ENCODE measurements at places on chromosomes 1 and 21.

DNA sequence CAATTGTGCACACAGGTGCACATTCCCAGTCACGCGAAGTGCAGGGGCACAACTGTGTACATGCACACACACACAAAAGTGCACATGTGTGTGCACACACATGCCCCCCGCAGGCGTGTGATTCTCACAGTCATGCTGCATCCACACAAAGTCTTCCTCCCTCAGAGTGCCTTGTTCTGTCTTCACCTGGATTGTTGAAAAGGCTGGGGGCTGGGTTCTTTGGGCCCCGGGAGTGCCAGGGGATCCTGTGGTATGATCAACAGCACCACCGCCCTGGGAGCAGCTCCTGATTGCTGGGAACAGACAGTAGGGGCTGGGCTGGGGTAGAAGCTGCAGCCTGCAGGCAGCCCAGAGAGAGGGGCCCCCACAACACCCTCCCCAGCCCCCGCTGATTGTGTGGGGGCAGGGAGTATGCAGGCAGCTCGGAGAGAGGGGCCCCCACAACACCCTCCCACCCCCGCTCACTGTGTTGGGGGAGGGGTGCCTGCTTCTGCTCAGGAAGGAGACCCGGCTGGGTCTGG, 3.4 kb downstream of the COL18A1 start:
- no peak for DNase-seq

DNA sequence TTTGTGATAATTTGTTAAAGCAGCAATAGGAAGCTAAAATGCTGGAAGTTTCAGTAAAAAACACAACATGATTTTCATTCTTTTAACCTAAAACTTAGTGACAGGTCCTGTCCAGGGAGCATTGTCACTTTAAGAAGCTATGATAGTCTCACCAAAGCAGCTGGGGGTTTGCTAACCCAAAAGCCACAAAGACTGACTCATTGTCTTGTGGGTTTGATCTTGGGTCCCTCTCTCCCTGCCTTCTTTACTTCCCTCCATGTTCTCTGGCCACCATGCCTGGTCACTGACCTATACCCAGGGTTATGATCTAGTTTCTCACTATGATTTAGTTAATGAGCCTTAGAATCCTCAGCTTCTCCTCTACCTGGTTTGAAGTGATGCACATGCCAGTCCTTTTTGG, 213.5 kb upstream of the PTGFR start:
- no peak for DNase-seq

DNA sequence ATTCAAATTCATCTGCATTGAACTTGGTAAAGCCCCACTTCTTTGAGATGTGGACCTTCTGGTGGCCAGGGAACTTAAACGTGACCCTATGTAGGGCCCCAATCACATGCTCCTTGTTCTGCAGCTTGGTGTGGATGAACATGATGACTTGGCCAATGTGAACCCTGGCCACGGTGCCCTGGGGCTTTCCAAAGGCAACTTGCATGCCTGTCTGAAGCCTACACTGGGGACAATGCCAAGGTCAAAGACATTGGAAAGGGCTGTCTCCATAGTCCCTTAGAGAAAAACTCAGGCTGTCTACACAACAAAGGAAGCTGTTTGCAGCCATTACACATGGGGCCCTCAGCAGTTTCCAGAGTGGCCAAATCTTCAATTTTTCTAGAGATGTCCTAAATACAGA, 8.9 kb upstream of the VPS13D start:
- no peak for DNase-seq

DNA sequence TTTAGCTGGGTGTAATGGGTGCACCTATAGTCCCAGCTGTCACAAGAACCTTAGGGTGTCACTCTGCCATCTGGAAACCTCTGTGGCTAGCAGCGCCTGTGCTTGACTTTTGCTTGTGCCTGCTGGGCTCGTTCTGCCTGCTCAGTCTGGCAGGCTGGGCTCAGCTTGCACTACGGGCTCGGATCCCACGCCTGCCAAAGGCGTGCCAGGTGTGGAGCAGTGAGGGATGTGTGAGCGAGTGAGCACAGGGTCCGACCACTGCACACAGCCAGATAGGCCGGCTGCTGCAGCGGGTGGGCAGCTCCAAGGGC, 2.8 kb upstream of the LSM10 start:
- DNase-seq, result no peak

DNA sequence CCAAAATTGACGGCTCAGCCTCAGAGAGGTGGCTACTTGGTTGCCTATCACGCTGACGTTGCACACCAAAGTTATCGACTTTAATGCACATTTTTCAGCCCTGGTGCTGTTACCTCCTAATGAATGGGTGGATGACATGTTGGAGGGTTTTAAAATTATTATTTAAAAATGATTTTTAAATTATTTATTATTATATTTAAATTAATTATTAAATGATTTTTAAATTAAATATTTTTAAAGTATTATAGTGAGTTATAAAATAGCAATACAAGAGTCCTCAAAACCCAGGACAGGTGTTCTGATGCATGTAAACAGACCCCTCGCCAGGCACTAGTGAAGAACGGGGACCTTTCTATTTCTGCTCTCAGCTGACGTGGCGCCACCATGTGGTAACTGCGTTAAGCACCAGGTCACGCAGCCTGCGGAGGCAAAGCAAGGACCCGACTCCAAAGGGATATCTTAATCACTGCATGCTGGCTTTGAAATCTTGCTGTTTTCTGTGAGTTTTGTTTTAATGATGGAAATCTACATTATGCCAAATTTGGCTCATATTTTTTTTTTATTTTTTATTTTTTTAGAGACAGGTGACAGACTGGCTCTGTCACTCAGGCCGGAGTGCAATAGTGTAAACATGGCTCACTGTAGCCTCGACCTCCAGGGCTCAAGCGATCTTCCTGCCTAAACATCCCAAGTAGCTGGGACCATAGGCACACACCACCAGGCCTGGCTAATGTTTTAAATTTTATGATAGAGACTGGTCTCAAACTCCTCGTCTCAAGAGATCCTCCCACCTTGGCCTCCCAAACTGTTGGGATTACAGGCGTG, 22.6 kb downstream of the CASP9 start:
- peak; percentile 48 for DNase-seq

DNA sequence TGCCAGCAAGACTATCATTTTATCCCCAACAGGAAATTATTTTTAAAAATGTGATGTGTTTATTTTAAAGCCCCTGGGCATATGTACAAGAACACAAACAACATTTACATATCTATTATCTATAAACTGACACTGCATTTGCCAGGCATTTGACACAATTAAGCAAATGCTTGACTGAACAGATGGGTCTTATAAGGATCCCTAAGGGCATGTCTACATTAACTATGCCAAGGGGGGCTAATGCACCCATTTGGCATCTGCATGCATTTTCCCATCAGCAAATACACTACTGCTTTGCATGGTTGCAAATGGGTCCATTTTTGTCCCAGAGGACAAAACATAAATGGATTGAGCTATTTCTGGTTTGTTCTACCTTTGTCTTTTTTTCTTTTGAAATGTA, 884.8 kb upstream of the B3GALT2 start:
- DNase-seq, result peak; percentile 34
